ENCODE measurements at places on chromosomes 12 and 14.

DNA sequence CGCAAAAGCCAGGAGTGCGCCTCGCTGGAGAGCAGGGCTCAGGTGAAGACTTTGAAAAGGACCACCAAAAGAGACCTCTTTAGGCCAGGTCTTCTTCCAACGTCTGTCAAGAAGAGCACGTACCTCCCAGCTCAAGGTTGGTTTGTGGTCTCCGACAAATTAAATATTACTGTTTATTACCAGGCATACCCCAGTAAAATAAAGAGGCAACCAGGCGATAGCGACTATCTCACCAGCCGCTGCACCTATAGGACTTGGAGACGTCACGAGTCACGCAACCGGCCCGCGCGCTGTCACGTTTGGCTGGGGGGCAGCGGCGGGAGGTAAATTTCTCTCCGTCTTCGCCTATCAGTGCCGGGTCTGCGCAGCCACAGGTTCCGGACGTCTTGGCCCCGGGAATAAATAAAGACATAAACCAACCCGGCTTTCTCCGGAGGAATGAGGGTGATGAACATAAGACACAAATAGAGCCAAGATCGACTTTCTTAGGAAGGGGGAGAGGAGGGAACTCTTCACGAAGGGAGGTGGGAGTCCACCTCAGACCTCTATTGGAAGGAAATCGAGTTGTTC is 2.0 kb upstream of the TBX5 start:
- DNase-seq = no peak

- no peak for DNase-seq
Measured at GRCh38 chr12:92141591-92142121, 4.0 kb downstream of the BTG1 start.

GRCh38 chr12:110538869-110539622 is 36.9 kb downstream of the RAD9B start:
- no peak for DNase-seq

DNA sequence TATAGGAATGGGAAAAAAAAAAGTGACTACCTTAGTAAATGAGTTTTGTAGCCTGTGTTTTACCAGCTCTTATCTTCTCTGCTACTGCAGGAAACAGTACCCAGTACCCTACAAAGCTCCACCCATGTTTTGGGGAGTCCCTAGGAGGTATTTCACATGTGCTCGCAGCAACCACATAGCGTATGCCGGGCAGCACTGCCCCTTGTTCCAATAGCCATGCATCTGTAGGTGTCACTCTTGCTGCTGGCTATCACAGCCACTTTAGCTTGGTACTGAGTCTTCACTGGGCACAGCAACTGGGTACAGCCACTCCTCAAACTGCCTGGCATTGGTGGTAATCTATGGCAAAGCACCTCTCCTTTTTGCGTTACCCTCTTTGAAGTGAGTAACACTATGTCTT is 2.0 kb upstream of the MDM1 start:
- no peak for DNase-seq

Data from NCI-H1048 (cell line).